ENCODE measurements at places on chromosomes 4 and X.

GRCh38 chr4:22502895-22503814 is 12.7 kb downstream of the ADGRA3 start:
- DNase-seq = no peak

- no peak for DNase-seq
Observed at GRCh38 chr4:17376205-17376604, 135.7 kb downstream of the QDPR start.

DNA sequence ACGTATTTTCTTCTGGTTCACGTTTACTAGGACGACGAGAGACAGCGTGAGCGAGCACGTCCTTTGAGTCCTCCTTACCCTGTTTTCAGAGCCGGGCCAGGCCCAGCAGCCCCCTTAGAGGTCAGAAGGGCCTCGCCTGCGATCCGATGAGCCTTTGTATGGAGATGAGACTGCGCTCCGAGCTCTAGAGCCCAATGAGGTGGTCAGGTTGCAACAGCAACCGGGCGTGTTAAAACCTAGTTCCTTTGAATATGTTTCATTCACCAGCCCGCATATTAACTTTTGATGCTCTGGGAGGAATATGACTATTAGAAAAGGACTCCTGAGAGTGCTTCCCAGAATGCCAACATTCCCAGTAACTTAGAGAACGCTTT is 55.6 kb upstream of the TADA2B start:
- DNase-seq = no peak

DNA sequence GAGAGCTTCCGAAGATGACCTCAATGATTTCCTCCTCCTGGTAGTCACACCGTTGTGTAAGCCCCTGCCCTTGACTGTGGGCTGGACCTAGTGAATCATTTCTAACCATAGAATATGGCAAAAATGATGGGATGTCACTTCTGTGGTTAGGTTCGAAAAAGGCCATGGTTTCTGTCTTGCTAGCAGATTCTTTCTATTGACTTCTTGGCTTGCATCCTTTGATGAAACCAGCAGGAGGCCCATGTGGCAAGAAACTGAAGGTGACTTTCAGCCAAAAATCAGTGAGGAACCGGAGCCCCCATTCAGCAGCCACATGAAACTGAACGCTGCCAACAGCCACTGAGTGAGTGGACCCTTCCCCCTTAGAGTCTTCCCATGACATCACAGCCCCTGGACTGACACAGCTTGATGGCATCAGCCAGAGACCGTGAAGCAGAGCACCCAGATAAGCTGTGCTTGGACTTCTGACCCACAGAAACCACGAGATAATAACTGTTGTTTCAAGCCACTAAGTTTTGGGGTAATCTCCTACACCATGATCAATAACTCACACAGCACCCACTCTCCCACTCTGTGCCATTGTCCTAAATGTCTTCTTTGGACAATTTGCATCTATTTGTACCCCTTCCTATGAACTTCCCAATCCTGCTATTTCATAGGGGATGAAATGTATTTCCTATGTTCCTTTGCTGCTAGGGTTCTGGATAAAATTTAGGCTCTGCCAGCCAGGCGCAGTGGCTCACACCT is 148.0 kb upstream of the STX18 start:
- no peak for DNase-seq
